K562 (cell line): ENCODE measurements at places on chromosomes 2 and 18. TPM values are rescaled to one million over a fixed set of nuclear protein-coding genes. Genes with fewer than 3 reads are reported as not detected.

- H3K4me3 ChIP-seq = no peak overlapping the region
- no peaks in the 10 kb centered on the region for H3K4me1 ChIP-seq
- no peaks in the 10 kb centered on the region for H3K36me3 ChIP-seq
- DNase-seq = no peak
- H3K27ac ChIP-seq = no peak overlapping the region
These were observed 29.9 kb downstream of the PELI1 start for GRCh38 chr2:64114063-64114911.

The MGAT4A gene
- 0.53 TPM in 1 of 2 replicates, not detected in the other for polyA plus RNA-seq

The C2orf78 gene
- 0.27 and 0.45 TPM in 2 replicates for polyA plus RNA-seq

The LCT gene
- 0.03 TPM in 1 of 2 replicates, not detected in the other for polyA plus RNA-seq

DNA sequence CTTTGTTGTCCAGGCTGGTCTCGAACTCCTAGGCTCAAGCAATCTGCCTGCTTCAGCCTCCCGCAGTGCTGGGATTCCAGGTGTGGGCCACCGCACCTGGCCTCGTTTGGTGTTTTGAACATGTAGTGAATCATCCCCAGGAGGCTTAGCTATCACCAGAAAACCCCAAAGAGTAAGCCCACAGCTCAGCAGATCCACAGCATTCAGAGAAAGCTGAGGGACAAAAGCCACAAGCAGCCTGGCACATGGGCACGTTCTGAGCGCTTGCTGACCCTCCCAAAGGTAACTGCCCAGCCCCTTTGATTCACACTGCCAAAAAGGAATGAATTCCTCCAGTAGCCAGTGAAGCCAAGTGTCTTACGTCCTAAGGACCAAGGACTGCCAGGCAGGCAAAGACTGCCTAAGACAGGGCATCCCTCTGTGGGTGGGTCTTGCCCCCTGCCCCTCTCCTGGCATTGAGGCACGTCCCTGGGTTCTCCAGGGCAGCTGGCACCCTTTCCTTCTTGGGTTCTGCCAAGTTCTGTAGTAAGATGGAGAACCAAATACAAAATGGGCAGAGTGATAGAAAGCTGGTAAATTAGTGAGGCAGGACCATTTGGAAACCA lies 31.7 kb downstream of the MBP start:
- H3K36me3 ChIP-seq = no peaks in the 10 kb centered on the region
- no peak overlapping the region for H3K4me3 ChIP-seq
- no peaks in the 10 kb centered on the region; the same call in 2 of the 3 replicates for H3K27me3 ChIP-seq
- no peak overlapping the region for H3K27ac ChIP-seq
- DNase-seq = no peak
- no peaks in the 10 kb centered on the region for H3K4me1 ChIP-seq

DNA sequence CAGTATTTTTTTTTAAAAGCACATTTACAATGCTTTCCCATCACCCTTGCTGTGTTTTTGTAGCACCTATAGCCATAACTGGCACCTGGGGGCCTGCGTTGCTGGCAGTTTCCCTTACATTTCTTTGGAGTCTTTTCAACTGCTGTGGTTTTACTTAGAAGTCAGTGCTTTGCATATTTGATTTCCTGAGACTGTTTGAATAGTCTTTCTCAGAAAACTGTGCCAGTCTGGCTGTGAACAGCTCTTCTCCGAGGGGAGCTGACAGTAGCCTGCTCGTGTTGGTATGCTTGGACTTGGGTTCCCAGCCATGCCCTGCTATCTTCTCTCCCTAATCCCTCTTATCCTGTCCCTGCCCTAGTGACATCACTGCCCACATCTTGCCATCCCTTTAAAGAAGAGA lies 81.5 kb downstream of the DPP4 start:
- no peak for DNase-seq
- H3K27me3 ChIP-seq = no peaks in the 10 kb centered on the region
- no peak overlapping the region for H3K4me3 ChIP-seq
- H3K4me1 ChIP-seq = no peaks in the 10 kb centered on the region

- no peak for DNase-seq
- no peak overlapping the region for H3K27ac ChIP-seq
- peaks cover 21% of the 10 kb centered on the region for H3K27me3 ChIP-seq
These were observed 231.1 kb upstream of the AGAP1 start for GRCh38 chr2:235262750-235263149.

The PLGLB2 gene
- not detected in 2 replicates for polyA plus RNA-seq

GRCh38 chr2:10169581-10169980 lies 47.0 kb downstream of the RRM2 start:
- H3K36me3 ChIP-seq = peaks cover 12% of the 10 kb centered on the region; the same call in 2 of the 3 replicates
- peaks cover 11% of the 10 kb centered on the region for H3K4me1 ChIP-seq
- no peak overlapping the region for H3K4me3 ChIP-seq
- no peak overlapping the region for H3K27ac ChIP-seq
- H3K27me3 ChIP-seq = no peaks in the 10 kb centered on the region
- DNase-seq = no peak
